Urinary bladder (tissue), 4 donors: ENCODE measurements at places on chromosomes 5 and 9. TPM values are rescaled to one million over a fixed set of nuclear protein-coding genes. Genes with fewer than 3 reads are reported as not detected.

DNA sequence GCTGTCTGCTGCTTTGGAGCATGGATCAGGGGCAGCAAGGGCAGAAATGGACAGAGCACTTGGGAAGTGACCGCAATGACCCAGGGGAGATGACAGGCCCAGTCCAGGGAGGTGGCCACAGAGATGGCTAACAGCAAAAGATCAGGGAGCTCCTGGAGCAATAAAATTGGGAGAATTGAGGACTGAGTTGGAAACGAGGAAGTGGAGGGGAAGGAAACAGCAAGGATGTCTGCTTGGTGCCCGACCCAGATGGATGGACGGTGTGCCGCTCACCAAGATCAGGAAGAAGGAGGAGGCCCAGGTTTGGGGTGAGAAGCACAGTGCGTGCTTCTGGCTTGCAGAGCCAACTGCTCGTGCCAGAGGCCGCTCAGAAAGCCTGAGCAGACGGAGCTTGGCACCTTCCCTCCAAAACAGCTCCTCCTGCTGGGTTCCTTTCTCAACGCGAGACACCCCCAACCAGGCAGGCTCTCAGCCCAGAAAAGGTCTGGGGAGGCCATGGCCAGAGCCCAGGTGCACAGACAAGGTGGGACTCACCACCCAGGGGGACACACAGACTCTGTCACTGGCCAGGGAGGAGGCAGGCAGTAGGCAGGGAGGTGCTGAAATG lies 1.7 kb upstream of the SLC34A1 start:
- no peak for DNase-seq

DNA sequence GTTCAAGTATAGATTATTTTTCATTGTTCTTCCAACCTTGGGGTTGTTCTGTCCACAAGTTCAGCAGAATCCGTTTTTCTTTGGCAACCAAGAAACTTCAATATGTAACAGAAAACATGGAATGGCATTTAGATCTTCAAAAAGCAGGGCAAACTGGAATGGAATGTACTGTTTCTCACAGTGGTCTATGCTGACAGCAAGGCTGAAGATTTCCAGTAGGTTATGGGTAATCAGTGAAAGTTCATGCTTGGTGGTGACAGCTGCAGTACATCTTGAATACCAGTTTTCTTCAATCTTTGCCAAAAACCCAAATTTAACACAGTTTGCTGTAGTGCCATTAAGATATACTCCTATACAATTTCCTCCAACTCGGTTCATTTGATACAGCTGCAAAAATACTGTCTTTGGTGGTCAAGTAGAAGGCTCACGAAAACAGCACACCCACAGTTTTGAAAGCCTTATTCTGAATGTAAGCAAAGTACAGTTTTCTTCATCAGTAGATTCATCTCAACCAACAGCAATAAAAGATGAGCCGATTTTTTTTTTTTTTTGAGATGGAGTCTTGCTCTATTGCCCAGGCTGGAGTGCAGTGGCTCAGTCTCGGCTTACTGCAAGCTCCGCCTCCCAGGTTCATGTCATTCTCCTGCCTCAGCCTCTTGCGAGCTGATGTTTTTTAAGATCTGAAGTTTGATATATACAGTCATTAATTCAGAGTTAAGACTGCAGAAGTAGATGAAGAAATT lies 4.9 kb downstream of the TRIM52 start:
- no peak for DNase-seq

- DNase-seq, result no peak
These were observed 2.0 kb downstream of the PCDHGC3 start for GRCh38 chr5:141477815-141478214.

DNA sequence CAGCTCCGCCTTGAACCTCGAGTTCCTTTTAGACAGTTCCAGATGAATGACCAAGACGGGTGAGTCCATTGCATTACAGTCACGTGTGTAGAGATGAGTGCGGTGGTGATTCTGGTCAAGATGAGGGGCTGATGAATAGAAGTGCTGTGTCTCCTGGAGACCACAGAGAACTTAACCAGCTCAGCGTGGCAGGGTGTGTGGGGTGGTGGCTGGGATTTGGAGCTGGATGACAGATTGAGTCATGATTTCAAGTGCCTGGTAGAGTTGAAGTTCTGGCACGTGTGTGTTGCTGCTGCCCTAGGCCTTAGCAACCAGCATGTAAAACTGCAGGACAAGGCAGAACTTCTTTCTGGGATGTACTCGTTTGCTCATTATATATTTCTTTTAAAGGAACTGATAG lies 53.3 kb downstream of the PRRC2B start:
- DNase-seq, result no peak

- DNase-seq, result no peak
These were observed 25.0 kb upstream of the PHYKPL start for GRCh38 chr5:178257650-178258049.

DNA sequence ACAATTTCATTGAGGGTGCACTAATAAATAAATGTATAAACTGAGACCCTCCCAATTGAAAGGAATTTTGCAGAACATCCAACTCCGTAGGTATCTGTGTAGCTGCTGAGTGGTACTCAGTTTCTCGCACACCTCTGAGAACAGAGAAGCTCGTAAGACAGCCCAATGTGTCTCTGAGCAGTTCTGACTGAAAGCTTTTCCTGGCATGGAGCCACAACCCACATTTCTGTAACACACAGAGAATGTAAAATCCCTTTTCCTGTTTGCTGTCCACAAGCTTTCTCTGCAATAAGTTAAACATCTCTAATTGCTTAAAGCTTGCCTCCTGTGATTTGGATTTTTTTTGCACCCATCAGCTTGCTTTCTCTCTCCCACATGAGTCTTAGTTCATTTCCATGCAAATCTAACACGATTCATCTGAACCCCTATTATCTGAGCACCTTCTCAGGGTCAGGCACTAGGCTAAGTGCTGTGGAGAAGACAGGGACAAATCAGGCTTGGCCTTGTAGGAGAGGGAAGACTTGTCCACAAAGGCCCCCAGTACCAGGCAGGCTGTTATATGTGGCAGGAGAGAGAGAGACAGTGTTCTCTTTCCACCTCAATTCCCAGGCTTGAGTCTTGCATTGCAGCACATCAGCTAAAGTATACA lies 44.2 kb upstream of the COL15A1 start:
- no peak for DNase-seq

The PCAT7 gene
- total RNA-seq, result 0.05 TPM

The MAMDC4 gene
- 3.0 TPM for total RNA-seq

GRCh38 chr9:120726484-120726883 lies 12.2 kb upstream of the MEGF9 start:
- DNase-seq, result no peak

The SH3RF2 gene
- 1.0 TPM for total RNA-seq

GRCh38 chr9:110104261-110104809 lies 103.6 kb downstream of the C9orf152 start:
- no peak for DNase-seq

The CORO2A gene
- total RNA-seq, result 4.1 TPM

DNA sequence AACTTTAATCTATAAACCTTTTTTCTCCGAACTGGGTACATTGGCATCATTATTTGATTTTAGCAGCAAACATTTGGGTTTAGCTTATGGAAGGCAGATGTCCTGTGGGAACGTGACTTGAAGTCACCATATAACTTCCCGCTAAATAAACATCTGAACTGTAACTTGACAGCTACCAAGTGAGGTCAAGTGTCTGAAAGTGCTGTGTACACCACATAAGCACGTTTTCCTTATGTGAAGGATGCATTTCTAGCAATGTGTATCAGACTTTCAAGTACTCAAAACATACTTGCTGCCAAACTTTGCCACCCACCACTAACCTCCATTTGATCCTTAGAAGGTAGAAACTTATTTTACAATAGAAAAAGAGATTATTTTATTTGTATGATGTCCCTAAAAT lies 35.7 kb downstream of the SLC1A3 start:
- DNase-seq, result no peak

The HTR1A gene
- total RNA-seq, result not detected

The CMBL gene
- 17.2 TPM for total RNA-seq

- DNase-seq, result no peak
These were observed 453.2 kb upstream of the NUDT12 start for GRCh38 chr5:104015765-104016164.

The DNM1 gene
- 68.3 TPM for total RNA-seq

The KIAA0825 gene
- 25.5 TPM for total RNA-seq

- DNase-seq, result no peak
These were observed 4.4 kb downstream of the LCN9 start for GRCh38 chr9:135667463-135668001.

DNA sequence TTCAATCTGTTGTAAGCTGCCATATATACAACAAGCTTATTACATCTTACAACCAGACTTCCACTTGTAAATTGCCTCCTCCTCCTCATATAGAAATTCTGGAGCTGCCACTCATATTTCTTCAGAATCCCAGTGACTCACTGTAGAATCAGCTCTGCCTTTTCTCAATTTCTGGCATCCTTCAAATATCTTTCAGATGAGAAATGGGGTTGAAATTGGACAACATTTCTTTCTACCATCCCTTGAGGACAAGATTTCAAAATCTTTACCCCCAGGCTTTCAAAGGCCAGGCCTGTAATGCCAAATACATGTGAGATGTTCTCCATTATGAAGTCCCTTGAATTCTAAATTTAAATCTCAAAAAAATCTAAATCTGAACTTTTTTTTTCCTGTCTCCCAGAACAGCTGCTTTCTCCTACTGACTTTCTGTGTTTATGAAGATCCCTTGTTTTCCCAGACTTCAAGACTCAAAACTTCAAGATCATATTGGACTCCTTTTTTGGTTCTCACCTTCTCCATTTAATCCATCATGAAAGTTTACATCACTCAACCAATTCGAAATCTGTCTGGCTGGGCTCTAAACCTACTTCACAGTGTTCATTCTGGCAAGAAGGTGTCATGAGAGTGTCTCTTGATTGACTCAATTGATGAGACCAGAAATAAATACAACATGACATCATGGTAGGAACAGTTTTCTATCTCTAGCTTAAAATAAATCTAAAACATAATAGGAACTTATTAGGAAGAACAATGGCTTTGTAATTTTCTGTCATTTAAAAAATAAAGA lies 109.8 kb downstream of the HMHB1 start:
- DNase-seq, result no peak

The AGPAT2 gene
- 9.8 TPM for total RNA-seq

- no peak for DNase-seq
These were observed 91.1 kb upstream of the DMRT1 start for GRCh38 chr9:750249-750967.

DNA sequence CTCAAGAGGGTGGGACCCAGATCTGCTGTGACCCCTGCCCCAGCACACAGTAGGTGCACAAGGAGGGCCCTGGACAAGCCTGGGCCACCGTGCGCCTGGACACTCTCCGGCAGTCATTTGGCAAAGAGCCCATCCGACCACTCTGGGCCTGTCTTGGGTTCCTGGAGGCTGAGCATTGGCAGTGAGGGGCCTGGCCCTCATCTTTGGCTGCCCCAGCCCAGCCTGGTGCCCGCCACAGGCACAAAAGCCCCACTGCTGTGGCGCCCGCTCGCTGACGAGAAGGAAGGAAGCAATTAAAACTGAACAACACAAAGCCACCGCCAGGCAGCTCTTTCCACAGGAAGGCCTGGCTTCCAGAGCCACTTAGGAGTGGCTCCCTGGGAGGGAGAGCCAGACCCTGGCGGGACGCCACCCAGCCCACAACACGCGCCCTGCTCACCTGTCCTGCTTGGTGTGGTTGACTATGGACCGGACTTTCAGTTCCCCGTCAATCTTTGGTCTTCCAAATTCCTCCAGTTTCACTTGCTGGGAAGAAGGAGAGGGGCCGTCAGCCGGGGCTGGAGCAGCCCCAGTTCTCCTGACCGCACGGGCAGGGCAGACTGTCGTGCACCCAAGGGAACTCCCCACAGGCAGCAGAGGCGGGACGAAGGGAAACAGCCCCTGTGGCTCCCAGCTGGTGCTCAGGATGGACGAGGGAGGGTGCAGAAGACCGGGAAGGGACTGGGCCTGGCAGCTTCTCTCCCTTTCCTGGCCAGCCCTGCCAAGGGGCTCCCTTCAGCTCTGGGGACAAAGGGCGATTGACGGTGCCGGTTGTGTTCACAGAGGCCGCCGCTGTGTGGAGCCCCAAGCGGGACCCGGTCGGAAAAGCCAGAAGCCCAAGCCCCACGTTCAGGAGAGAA lies 50.9 kb upstream of the SARDH start:
- no peak for DNase-seq

DNA sequence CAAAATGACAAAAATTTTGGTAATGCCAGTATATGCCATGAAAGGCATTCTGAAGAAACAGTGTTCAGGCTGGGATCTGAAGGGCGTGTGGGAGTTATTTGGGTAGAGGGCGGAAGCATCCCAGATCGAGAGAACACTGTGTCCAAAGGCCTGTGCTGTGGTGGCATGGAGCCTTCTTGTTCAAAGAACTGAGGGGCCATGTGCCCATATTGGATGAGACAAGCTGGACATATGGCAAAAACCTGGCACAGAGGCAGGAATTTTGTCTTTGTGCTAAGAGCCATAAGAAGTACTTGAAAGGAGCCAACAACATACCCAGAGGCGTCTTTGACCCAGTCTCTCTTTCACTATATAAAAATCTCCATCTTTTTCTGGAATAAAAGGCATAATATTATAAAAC lies 128.0 kb downstream of the SYK start:
- DNase-seq, result no peak

The EQTN gene
- 0.74 TPM for total RNA-seq

- no peak for DNase-seq
These were observed 228.9 kb upstream of the CDH9 start for GRCh38 chr5:27267209-27267824.

The ZBTB26 gene
- 11.5 TPM for total RNA-seq

GRCh38 chr5:89478851-89479250 lies 595.9 kb upstream of the MEF2C start:
- DNase-seq, result no peak

The IL4 gene
- total RNA-seq, result not detected

DNA sequence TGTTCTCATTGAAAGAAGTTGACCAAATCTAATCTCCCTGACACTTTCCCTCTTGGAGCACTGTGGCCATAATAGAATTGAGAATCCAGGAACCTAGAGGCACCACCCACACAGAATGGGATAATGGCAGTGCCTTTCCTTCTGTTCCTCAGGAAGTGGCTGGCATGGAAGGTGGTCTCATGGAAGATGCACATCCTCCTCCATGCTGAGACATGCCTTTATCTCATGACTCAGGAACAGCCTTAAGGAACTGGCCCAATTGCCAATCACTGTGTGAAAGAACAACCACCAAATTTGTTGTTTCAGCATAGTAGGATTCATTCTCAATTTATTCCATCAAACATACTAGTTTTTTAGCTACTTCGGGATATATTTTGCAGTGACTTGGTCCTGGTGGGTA lies 137.5 kb upstream of the RASGRF2 start:
- DNase-seq, result no peak

The CSF2 gene
- total RNA-seq, result not detected

The HOMER1 gene
- 20.5 TPM for total RNA-seq

DNA sequence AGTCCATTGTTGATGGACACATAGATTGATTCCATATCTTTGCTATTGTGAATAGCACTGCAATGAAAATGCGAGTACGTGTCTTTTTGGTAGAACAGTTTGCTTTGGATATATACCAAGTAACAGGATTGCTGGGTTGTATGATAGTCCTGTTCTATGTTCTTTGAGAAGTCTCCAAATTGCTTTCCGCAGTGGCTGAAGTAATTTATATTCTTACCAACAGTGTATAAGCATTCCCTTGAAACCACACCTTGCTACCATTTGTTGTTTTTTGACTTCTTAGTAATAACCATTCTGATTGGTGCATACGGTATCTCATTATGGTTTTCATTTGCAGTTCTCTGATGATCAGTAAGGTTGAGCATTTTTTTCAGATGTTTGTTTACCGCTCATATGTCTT lies 792.9 kb downstream of the PTPRD start:
- DNase-seq, result no peak

GRCh38 chr9:75814667-75815066 lies 75.8 kb upstream of the PCSK5 start:
- DNase-seq, result no peak

The WNT8A gene
- not detected for total RNA-seq

The RGS7BP gene
- 4.3 TPM for total RNA-seq

The SLC6A7 gene
- not detected for total RNA-seq

- no peak for DNase-seq
These were observed 26.5 kb downstream of the CDKN2A start for GRCh38 chr9:21967702-21968101.

The TPPP gene
- 4.1 TPM for total RNA-seq
